ENCODE measurements at places on chromosomes 7 and 10. TPM values are rescaled to one million over a fixed set of nuclear protein-coding genes. Genes with fewer than 3 reads are reported as not detected.

- no peak for DNase-seq
Observed at GRCh38 chr7:129943352-129943751, 9.4 kb downstream of the UBE2H start.

GRCh38 chr10:129756912-129757901, 206.9 kb downstream of the EBF3 start:
- no peak for DNase-seq

DNA sequence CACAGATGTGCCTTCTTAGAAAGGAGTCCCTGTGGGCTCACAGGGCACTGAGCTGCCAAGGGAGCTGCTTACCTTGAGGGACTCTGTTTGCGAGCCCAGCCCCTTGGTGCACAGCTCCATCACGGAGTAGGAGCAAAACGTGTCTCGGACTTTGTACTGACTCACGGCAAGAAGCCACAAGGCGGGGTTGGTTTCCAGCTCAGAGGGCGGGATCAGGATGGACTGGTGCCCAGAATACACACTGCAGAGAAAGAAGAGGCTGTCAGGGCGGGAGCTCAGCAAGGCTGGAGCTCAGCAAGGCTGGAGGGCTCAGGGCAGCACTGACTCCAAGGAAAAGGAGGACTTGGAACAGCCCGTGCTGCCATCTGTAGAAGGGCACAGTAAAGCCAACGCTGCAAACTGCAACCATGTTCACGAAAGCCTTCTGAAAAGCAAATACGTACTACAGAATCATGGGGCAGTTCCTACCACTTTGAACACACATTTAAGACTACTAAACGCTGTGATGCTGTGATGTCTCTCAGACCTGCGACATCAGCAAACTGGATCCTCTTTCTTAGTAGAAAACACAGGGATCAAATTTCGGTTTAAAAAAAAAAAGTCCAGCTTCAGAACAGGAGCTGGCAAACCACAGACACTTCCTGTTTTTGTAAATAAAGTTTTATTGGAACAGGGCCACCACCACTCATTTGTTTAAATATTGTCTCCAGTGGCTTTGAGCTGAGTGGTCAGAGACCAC, 194.3 kb downstream of the ZMYND11 start:
- no peak for DNase-seq

DNA sequence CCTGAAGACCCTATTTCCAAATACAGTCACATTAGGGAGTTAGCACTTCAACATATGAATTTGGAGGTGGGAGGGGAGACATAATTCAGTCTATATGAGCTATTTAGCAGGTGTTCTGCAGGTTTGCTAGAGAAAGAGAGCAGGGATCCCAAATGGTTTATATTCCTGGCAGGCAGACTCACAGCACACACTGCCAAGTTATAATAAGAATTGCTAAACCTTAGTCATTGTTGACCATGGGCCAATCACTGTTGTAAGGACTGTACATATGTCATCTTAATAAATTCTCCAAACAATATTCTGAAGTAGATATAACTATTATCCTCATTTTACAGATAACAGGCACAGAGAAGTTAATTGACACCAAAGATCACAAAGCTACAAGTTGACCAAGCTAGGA, 1.5 kb upstream of the CCDC3 start:
- DNase-seq, result no peak

DNA sequence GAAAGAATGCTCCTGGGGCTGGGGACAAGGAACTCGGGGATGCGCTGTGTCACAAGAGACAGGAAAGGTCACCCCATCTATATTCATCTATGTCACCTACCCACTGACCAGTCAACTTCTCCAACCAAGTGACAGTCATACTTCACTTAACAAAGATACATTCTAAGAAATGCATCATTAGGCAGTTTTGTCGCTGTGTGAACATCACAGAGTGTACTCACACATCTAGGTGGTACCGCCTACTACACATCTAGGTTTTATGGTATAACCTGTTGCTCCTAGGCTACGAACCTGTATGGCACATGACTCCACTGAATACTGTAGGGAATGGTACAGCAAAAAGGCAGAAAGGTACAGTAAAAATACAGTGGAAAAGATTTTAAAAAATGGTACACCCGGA, 3.8 kb upstream of the ADAM12 start:
- no peak for DNase-seq

- no peak for DNase-seq
Observed at GRCh38 chr7:133155146-133155545, 73.3 kb upstream of the CHCHD3 start.

DNA sequence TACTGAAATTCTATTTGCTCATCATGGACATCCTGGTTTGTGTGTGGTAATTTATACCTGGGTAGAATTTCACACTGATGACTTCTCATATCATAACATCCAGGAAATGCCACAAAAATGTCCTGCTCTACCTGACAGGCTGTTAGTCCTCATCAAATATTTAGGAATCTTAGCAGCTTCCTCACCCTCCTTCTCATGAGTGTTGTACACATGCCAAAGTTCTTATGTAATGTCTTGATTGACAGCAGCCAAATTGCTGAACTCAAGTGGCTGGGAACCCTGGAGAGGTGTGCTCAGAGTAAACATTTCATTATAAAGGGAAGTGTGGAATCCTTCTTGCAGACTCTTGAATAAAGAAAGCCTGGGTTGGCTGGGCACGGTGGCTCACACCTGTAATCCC, 8.9 kb downstream of the EEPD1 start:
- no peak for DNase-seq

- no peak for DNase-seq
Observed at GRCh38 chr7:87146740-87147386, 5.4 kb upstream of the DMTF1 start.

DNA sequence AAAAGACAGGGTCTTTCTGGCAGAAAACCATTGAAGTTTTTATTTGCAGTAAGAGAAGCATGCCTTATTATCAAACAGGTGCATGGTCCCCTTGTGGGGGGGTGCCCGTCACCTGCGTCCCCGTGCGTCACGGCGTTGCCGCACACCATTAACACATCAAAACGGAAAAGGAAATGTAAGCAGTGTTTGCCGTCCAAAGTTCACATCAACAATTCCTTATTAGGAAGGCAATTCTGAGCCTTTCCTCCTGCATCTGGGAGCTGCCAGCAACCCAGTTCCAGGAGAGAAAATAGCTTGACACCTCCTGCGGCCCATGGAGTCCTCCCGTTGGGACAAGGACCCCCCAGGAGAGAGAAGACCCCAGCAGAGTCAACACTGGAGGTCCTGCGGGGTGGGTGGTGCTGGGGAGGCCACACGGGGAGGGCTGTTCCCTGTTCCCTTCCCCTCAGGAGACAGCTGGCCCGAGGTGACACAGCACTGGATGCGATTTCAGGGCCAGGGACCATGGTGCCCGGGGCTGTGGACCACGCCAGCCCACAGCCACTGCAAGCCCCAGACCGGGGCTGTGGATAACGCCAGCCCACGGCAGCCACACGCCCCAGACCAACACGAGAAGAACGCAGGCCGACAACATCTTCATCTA, 39.5 kb downstream of the DIP2C start:
- DNase-seq, result no peak

DNA sequence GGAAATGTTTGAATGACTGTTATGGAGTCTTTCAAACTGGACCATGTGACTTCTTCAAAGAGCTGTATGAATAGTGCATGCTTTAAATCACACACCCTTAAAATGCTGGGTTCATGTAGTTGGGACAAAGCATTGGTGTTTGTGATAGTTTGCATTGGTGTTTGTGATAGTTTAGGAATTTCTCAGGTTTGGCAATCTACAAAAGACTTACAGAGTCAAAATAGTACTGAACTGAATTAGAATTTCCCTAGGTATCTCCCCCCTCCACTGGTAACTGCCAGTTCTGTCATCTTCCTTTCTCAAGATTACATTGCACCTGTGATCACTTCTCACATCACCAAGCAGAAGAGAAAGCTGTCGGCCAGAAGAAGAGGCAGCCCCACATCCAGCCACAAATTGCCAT, 261.1 kb downstream of the GATA3 start:
- DNase-seq, result no peak

DNA sequence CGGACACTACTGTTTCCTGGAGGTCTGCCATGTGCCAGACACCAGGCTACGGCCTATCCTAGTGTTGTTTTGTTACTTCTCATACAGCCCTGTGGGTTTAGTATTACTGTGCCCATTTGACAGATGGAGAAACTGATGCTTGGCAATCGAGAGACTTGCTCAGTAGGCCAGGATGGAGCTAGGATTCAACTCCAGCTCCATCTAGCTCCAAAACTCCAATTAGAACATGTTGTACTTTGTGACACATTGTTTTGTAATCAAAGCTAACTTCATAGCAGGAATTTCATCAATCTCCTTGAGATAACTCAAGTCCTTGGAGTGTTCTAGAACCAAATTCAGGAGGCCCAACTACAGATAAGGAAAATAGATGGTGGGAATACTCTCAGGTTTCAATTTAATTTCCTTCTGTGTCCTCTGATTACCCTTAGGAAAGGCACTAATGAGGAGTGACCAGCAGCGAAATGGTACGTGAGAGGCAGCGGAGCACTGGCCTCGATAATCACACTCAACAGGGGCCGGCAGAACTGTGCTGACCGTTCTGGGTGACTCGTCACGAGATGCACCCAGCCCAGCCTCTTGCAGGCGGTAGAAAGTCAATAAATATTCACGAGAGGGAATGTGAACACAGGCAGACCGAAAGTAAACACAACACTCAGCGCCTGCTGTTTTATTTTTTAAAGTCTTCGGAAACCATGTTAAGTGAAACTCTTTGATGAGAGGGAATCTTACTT, 269.6 kb upstream of the NEBL start:
- DNase-seq, result no peak

DNA sequence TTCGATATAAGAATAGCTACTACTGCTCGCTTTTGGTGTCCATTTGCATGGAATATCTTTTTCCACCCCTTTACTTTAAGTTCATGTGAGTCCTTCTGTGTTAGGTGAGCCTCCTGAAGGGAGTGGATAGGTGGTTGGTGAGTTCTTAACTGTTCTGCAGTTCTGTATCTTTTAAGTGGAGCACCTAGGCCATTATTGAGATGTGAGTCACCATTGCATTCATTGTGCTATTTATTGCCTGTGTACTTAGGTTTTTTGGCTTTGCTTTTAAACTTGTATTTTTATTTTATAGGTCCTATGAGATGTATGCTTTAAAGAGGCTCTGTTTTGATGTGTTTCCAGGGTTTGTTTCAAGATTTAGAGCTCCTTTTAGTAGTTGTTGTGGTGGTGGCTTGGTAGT, 1430.8 kb downstream of the REEP3 start:
- no peak for DNase-seq

DNA sequence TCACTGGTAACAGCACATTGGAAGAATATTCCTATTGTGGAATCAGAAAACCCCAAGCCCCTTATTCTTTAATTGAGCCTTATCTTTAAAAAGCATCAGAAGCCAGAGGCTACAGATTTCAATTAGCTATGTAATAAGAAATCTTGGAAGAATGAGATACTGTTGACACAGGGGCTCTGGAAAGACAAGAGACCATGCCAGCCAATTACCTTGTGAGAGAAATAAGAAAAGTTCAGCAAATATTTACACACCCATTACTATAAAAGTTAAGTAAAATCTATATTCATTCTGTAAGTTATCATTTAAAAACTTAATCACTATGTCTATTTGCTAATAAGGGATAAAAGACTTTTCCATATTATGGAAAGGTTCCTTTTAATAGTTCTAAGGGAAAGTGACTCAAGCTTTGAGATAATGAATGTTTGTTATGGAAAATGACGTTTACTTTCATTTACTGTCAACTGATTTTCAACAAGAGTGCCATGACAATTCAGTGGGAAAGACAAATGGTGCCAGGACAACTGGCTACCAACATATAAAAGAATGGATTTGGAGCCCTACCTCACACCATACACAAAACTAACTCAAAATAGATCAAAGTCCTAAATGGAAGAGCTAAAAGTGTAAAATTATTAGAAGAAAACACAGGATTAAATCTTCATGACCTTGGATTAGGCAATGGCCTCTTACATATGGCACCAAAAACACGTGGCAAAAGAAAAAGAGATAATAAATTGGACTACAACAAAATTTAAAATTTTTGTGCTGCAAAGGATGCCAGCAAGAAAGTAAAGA, 28.3 kb downstream of the ZFAND2A start:
- no peak for DNase-seq

DNA sequence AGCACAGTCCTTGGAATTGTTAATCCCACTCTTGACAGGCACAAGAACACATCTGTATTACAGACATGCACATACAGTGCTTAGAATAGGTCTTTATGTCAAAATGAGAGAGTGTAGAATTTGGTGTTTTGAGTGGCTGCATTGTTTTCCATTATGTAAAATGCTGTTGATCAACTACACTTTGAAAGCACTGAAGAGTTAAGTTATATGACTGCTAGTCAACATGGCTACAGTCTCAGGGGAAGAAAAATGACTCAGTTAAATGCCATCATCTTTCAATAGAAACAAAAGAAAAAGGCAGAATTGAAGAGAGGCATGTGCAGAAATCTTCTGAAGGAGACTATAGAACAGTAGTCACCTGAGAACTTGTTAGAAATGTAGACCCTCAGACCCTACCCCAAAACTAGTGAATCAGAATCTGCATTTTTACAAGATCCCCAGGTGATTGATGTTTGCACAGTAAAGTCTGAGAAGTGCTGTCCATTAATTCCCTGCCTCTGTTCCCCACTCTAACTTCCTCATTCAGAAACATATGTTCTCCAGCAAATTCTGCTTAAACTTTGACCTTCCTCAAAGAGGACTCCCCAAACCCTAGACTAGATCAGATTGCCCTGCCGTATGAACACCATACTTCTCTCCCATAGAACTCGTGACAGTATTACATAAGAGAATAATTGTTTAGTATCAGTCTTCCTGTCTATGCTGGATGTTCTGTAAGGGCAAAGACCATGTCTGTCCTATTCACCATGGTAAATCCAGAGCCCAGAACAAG, 16.0 kb downstream of the SND1 start:
- DNase-seq, result no peak

- DNase-seq, result no peak
Observed at GRCh38 chr7:28191751-28192150, 11.2 kb upstream of the JAZF1 start.

DNA sequence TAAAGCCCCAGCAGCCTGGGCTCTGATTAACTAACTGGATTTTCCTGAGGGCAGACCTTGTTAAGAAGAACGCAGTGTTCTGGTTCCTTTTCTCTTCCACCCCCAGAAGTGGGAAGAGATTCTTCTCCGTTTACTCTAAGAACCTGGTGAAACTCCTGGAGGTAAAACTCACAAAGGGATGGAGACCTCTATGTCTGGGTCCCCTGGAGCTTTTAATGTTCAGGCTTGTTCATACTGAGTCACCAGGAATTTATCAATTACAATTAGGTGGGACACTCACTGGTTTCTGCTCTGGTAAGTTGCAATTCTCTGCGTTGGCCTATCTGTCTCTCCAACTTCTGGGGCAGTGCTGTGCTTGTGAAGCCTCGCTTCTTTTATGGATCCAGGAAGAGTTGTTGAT, 73.3 kb upstream of the CACNB2 start:
- DNase-seq, result no peak

- no peak for DNase-seq
Observed at GRCh38 chr7:110898516-110898915, 192.4 kb upstream of the LRRN3 start.

The FAM13C gene
- 4.3 TPM for total RNA-seq

The SDHAF3 gene
- 12.3 TPM for total RNA-seq

The FEZF1 gene
- not detected for total RNA-seq

The WNT8B gene
- total RNA-seq, result not detected

The PPP1R17 gene
- not detected for total RNA-seq

The EFCAB10 gene
- not detected for total RNA-seq

The RTKN2 gene
- 10.8 TPM for total RNA-seq

The PFKP gene
- 92.4 TPM for total RNA-seq

The COPS6 gene
- 68.0 TPM for total RNA-seq

The COL17A1 gene
- total RNA-seq, result 199 TPM
